ENCODE measurements at places on chromosomes 2 and 18.

DNA sequence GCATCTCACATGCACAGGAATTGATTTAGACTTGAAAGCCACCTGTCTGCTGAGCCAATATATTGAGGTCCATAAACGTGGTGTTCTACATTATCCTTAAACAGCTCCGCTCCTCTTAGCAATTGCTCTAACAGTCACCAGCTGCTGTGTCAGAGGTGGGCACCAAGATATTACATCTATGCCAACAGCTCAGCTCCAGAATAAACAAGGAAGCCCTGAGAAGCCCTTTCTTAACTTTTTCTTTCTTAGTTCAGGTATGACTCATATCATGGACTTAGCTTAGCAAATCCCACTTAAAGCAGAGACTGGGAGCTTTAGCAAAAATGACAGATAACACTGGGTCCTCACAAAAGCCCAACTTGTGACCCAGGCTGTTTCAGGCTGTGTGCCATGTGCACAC, 436.6 kb downstream of the IRS1 start:
- DNase-seq: peak; percentile 24

DNA sequence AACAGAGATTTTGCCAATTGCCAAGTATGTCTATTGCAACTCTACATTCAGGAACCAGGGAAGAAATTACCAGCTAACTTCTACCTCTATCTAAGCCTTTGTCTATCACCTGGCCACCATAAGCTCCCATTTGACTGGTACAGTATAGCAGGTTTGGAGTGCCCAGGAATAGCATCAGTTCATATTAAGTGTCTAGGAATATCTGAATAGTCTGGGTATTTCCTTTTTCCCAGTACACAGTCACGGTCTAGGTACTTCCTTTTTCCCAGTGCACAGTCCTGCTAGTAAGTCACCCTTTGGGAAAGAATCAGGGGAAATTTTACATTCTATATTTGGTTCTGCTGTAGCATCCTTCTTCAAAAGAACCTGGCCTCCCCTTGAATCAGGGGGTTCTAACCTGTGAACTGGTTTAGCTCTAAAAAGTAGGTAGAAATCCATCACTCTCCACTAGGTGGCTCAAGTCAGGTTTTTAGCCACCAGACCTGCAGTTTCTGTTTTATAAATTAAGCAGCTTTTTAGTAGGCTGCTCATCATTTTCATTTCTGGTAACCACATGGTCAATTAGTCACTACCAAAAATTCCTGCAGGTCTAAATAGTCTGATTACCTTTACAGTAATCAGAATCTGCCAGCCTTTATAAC, 49.3 kb upstream of the DNAJC10 start:
- DNase-seq: no peak

DNA sequence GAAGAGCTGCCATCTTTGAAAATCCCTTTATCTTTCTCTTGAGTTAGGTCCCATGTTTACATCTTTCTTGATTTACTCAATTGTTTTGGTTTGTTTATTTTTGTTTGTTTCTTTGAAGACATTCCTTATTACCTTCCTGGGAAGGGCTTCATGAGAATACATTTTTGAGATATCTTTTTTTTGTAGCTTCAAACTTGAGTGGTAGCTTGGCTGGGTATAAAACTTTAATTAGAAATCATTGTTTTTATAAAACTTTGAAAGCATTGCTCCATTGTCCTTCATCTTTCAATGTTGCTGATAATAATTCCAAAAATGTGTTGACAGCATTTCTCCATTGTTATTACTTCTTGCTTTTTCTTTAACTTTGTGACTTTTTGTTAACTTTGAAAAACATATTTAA, 145.9 kb upstream of the RBMS1 start:
- DNase-seq: no peak

DNA sequence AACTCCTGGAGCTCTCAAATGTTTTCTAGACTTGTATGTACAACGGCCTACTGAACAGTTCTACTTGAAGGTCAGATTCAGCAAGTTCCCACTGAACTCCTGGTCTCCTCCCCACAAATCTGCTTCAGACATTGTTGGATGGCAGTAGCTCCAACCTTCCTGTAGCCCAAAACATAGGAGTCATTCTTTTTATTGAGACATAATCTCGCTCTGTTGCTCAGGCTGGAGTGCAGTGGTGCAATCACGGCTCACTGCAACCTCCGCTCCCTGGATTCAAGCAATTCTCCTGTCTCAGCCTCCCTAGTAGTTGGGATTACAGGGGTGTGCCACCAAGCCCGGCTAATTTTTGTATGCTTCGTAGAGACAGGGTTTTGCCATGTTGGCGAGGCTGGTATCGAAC, 47.3 kb downstream of the QPCT start:
- DNase-seq: no peak

DNA sequence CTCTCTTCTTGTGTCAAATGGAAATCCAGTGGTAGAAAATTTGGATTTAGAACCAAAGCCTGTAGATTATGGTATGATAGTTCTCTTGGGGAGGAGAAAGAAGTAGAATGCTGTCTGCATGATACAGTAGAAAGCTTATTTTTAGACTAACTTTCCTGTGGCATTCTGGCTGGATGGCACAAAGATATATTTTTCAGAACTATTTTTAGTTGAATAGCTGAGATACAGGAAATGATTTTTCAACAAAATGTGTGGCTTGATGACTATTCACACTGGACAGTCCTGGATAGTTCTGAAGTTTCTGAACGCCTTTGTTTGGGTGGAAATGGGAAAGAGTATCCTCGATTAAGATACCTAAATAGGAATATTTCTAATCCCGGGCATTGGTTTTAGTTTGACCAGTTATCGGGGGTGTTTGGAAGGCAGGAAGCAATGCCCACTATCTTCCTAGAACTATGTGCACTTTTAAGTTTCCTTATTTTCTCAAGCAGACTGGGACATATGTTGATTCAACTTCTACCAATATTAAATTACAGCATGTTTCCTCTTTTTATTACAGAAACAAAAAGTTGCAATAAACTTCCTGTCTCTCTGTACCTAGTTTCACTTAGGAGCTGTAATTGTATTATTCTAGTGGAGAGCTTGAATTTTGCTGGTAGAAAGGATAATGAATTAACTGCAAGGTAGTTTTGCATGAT, 32.1 kb downstream of the GDF7 start:
- no peak for DNase-seq

- DNase-seq: no peak
These were observed 80.5 kb downstream of the CTNNA2 start for GRCh38 chr2:79593237-79593867.

DNA sequence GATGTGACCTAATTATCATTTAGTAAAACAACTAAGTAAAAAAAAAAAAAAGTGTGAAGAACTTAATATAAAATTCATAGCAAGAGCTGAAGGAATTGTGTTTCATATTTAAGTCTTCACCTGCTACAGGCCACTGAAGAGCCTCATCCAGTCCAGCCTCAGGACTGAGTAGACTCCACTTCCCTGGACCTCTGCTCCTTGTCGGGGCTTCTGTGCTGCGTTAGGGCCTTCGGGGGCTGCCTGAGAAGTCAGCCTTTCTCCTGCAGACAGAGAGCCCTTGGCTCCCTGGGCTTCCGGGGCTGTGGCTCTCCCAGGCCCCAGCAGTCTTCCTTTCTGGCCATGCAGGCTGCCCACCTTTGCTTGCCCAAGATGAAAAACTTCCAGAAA, 95.5 kb downstream of the MTCL1 start:
- DNase-seq: no peak

GRCh38 chr2:145598434-145598833, 1078.5 kb upstream of the ZEB2 start:
- peak; percentile 37 for DNase-seq

GRCh38 chr2:238573916-238574315, 147.2 kb downstream of the ASB1 start:
- DNase-seq: no peak

DNA sequence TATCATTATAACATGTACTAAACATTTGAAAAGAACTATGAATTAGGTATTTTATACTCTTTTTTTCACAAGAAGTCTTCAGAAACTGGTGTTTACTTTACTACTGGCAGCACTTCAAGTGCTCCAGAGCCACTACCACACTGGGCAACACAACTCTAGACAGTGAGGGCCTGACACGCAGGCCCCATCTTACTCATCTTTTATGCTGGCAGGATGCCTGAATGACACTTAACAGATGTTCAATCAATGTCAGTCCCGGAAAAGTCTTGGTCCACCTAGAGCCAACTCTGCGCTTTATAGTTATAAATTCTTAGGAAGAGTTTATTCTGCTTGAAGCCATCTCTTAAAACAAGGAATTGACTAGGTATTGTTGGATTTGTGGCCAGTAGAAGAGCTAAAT, 8.7 kb upstream of the WIPF1 start:
- DNase-seq: peak; percentile 53

DNA sequence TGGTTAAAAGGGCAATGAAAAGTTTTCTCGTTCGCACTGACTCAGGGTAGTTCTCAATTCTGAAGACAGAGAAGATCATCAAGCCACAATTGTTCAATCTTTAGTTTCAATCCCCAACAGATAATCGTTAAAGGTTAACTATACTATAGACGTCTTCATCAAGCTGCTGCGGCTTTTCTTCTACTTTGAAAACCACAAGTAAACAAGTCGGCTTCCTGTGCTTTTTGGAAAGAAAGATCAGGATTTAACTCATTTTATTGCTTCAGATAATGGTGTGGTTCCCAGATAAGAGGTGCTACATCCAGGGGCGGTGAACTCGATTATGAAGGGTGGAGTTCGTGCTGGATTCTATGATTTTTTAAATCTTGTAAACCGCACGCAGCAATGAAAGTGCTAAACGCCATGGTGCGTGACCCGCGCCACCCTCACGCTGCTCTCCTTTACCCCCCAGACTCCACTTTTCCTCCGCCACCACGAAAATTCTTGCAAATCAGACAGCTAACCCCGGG, 545 bp upstream of the CDCA7 start:
- DNase-seq: peak; percentile 2

- no peak for DNase-seq
These were observed 172.0 kb downstream of the MC4R start for GRCh38 chr18:60200558-60200957.

- no peak for DNase-seq
These were observed 1384.3 kb upstream of the NXPH2 start for GRCh38 chr2:140164449-140164848.

DNA sequence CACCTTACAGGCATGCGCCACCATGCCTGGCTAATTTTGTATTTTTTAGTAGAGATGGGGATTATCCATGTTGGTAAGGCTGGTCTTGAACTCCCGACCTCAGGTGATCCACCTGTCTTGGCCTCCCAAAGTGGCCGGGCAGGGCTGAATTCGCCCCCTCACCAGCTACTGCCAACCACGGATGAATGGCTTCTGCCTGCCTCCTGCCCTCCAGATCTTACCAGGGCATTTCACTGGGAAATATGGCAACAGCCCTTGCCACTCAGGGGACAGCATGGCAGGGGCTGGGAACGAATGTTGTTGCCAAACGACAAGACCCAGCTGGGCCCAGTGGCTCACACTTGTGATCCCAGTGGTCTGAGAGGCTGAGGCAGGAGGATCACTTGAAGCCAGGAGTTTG, 1.8 kb upstream of the ALPP start:
- DNase-seq: no peak

GRCh38 chr2:32565902-32566301, 61.9 kb upstream of the TTC27 start:
- DNase-seq: no peak

GRCh38 chr18:59835605-59836379, 64.0 kb upstream of the PMAIP1 start:
- DNase-seq: no peak

- DNase-seq: no peak
These were observed 90.3 kb upstream of the SESTD1 start for GRCh38 chr2:179354739-179355537.

DNA sequence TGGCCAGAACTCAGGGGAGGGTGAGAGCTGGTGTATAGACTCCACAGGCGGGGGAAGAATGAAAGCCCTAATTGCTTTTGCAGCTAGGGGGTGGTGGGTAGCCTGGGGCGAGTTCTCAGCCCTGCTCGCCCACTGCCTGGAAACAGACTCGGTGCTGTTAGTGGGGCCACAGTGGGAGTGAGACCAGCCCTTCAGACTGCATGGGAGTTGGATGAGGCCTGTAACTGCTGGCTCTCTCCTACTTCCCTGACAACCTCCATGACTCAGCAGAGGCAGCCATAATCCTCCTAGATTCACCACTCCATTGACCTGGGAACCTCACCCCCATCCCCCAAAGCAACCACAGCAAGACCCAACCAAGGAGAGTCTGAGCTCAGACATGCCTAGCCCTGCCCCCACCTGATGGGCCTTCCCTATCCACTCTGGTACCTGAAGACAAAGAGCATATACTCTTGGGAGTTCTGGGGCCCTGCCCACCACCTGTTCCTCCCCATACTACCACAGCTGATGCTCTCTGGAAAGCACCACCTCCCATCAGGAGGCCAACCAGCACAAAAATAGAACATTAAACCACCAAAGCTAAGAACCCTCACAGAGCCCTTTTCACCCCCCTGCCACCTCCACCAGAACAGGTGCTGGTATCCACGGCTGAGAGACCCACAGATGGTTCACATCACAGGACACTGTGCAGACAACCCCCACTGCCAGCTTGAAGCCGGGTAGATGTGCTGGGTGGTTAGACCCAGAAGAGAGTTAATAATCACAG, 226.3 kb downstream of the EIPR1 start:
- no peak for DNase-seq

GRCh38 chr2:152176113-152176714, 651 bp upstream of the STAM2 start:
- no peak for DNase-seq

GRCh38 chr18:78913395-78913794, 66.2 kb upstream of the SALL3 start:
- no peak for DNase-seq

DNA sequence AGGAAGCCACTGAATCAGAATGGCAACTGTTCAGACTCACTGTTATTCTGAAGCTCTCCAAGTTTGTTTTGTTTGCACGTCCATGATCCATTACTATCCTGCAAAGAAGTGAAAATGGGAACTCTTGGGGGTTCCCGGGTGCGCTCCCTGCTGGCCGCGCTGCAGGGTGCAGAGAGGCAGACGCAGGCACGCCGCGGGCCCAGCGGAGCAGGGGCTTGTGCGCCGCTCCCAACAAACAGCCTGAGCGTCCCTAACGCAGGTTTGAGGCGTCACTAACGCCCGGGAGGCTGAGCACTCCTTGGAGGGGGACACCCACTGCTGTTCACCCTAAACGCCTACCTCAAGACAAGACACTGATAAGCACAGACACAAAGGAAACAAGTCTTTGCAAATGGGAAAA, 14.3 kb upstream of the PIEZO2 start:
- DNase-seq: no peak

Data from HS-5 (cell line).